ENCODE measurements at places on chromosomes 6 and 20.

- no peak for DNase-seq
Measured at GRCh38 chr20:48139262-48140041, 354.2 kb upstream of the SULF2 start.

DNA sequence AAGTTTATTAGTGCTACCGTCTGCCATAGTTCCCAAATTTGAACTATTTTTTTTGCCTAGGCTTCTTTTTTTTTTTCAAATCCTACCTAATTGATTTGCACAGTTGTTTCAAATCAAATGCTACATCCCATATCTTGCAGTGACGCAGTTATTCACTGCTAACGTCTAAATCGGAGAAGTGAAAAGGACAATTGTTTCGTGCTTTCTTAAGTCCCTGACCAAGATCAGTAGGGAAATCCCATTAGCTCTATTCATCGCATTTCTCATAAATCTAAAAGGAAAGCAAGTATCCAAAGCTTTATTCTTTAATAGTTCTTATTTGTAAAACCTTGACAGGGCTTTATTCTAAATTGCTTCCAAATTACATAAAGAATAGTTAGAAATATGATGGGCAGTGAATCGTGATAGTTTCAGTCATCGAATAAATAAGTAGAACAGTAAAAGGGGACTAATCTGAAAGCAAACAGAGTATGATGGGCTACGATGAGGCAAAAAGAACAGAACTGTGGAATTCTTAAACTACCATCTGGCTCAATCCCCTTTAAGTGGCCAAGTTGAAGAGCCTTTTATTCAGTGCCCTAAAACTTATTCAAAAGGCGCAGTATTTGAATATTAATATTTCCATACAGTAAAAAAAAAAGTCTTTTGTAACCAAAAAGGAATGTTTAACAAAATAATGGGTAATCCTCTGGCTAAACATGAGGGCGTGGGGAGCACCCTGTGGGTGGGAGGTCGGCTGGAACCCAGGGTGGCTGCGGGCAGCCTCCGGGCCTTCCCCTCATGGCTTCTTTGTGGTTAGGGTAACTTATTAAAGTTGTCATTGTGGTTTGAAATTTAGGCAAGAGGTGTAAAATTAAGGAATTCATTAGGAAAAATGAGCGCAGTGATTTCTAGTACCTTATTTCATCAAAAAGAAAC lies 3.0 kb upstream of the ARID1B start:
- no peak for DNase-seq

DNA sequence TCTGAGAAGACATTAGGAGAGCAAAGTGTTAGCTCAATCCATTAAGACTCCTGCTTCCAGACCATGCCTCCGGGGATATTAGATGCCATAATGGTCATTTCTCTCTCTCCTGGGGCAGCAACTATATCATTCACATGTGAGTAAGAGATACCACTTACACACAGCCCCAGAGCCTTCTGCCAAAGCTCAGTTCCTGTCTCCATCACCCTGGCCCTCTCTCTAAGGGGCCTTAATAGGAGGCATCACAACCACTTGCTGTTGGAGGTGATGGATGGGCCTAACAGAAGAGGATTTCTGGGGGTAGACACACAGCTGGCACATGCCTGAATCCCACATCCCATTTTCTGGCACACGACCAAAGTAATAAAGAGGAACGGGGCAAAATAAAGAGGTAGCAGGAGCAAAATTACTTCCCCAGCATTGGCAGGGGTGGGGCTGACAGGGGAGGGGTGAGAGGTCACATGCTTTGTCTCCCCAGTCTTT lies 34.0 kb upstream of the VSTM2L start:
- no peak for DNase-seq

GRCh38 chr6:160167604-160168399 lies 46.2 kb downstream of the SLC22A1 start:
- DNase-seq: no peak

Measured in brain pericyte (primary cell).